ENCODE measurements at places on chromosomes 5 and 9. TPM values are rescaled to one million over a fixed set of nuclear protein-coding genes. Genes with fewer than 3 reads are reported as not detected.

DDX46 gene
- 99.2 TPM for total RNA-seq

CTNND2 gene
- total RNA-seq: 0.21 TPM

TRIM7 gene
- total RNA-seq: 5.9 TPM

ENTREP1 gene
- total RNA-seq: not detected

SPAG8 gene
- 0.43 TPM for total RNA-seq

IFNA13 gene
- not detected for total RNA-seq

MEF2C gene
- not detected for total RNA-seq

TRIM14 gene
- 57.8 TPM for total RNA-seq

MLANA gene
- not detected for total RNA-seq

ZNF367 gene
- 27.8 TPM for total RNA-seq

CDKN2A gene
- total RNA-seq: 4.7 TPM

CCNI2 gene
- 1.2 TPM for total RNA-seq

NSMF gene
- total RNA-seq: 26.6 TPM

SLIT3 gene
- not detected for total RNA-seq

S1PR3 gene
- total RNA-seq: not detected

ENC1 gene
- 0.42 TPM for total RNA-seq

C1QTNF3 gene
- 2.7 TPM for total RNA-seq

B4GALT7 gene
- 11.6 TPM for total RNA-seq

HAPLN1 gene
- total RNA-seq: not detected

Data from activated T-helper 17 cell treated with anti-CD3 and anti-CD28 coated beads, Interleukin-2, amount 50 U/mL, for 72 hours (primary cell).